ENCODE measurements at places on chromosomes 11 and 22.

DNA sequence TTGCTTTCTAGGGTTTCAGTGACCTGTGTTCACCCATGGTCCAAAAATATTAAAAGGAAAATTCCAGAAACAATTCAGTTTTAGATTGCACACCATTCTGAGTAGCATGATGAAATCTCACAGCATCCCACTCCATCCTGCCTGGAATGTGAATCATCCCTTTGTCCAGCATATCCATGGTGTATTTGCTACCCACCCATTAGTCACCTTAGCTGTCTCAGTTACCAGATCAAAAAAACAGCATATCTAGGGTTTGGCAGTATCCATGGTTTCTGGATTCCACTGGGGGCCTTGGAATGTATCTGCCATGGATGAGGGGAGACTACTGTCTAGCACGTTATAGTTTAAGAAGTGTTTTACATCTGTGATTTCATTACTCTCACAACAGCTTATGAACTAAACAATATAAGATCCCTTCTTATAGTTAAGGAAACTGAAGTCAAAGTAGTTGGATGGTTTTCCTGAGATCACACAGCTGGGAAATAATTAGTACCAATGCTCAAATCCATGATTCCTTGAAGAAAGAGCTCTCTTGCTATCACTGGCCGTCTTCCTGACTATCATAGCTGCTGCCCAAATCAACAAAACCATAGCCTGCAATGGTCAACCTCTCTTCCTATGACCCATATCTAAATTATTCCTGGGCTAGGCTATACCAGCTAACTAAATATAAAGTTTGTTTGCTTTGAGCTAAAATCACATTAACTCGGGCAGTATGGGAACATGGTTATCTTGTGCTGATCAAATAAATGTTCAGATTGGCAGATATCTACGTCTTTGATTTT lies 122.6 kb downstream of the MICAL2 start:
- no peak for DNase-seq

- DNase-seq = peak; percentile 40
Measured at GRCh38 chr11:2444821-2445745, at the start of gene KCNQ1. KCNQ1 (plus strand) TSS chr11:2445008; CDS start chr11:2445099, 91 bp downstream.

GRCh38 chr11:35851342-35851741 lies 92.5 kb upstream of the LDLRAD3 start:
- no peak for DNase-seq

GRCh38 chr11:125005491-125005890 lies 51.5 kb downstream of the CCDC15 start:
- DNase-seq = no peak

DNA sequence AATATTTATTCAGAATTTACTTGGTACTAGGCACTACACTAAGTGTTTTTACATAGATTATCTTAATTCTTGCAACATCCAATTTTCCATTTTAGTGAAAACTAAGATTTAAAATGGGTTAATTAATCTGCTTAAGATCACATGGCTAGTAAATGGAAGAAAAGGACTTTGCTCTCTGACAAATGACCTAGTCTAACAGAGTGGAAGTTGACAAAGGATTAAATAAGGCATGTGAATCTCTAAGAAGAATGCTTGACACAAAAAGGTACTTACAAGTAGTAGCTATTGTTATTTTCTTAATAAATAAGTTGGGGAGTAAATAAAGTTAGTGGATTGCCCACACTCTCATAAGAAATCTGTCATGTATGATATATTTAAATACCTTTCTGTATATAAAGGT lies 584.8 kb downstream of the DLG2 start:
- DNase-seq = no peak

GRCh38 chr11:47946682-47947559 lies 33.4 kb upstream of the PTPRJ start:
- DNase-seq = peak; percentile 80

DNA sequence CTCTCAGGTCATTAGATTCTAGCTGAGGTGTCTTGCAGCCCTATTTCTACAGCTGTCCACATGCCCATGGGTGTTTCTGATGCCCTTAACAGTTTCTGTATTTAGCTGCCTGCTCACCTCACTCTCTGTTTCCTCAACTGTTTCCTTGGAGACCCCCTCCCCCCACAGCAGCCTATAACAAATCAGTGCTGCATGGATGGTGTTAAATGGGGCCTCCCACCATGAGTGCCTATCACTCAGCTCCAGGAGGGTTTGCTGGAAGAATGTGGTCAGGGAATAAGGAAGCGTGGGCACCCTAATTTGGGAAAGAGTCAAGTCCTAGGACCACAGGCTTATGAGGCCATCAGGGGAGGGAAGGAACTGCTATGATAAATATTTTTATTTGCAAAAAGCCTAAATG lies 8.6 kb downstream of the KLHL35 start:
- DNase-seq = no peak

- DNase-seq = no peak
Measured at GRCh38 chr11:22851477-22851876, 8.8 kb downstream of the CCDC179 start.

GRCh38 chr22:35870517-35871293 lies 153.0 kb downstream of the APOL5 start:
- no peak for DNase-seq

DNA sequence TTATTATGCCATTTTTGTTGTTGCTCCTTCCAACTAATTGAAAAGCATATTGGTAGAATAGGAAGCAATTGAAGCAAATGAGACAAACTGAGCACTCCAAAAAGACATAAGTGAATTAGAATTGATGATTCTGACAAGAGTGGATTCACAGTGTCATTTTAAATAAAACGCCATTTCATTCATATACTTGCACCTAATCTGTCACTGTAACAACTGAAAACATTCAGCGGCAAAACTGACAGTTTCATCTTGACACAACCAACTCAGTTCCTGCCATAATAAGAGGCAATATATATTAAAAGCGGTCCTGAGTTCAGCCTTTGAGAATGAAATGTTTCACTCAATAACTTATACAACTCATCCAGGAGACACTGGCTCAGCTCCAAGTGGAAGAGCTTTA lies 306.8 kb downstream of the CNTN5 start:
- DNase-seq = no peak

DNA sequence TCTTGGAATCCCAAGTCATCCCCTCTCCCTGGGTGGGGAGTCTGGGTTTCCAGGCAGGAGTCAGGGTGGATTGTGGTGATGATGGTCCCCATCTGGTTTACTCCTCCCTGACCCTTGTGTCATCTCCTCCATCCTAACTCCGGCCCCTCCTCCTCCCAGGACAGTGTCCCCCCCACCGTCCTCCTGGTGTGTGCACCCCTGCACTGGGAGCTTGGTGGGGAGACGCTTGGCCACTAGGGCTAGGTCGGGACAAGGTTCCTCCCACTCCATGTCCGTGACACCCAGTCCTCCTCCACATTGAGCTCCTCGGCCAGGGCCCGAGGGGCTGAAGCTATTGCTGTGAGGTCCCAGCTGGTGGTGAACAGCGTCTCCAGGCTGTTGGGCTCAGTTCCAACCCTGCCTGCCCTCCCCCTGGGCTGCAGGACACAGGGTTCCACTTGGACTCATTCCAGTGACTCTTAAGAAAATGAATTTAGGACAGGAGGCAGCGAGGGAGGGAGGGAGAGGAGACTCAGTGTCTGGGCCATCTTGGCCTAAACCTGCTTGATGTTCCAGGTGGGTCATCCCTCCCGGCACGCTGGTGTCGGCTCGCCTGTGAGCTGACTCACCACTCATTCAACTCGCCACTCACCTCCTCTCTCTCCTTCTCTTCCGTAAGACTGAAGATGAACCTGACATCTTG lies 433.2 kb downstream of the TBC1D22A start:
- no peak for DNase-seq

DNA sequence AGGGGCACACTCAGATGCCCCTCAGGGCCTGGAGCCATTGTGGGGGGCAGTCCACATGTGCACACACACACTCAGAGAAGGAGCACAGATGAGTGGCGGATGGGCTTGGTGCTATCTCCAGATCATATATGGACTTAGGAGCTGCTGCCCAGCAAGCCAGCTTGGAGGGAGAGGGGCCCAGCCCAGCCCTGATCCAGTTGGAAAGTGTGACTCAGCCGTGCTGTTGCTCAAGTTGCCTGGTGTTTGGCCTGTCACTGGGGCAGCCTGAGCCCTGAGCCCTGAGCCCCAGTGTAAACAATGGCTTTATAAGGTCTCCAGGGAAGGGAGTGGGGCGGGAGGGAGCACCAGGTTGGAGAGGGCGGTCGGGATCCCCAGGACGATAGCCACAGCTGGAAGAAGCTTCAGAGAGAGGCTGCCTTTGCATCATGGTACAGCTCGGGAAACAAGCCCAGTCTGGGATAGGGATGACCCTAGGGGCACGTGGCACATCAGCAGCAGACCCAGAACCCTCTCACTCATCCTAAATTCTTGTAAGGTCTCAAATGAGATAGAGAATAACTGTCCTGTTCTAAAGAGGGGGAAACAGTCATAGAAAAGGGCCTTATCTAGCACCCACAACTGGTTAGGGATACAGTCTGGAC lies 4.8 kb downstream of the SELENOM start:
- DNase-seq = no peak

DNA sequence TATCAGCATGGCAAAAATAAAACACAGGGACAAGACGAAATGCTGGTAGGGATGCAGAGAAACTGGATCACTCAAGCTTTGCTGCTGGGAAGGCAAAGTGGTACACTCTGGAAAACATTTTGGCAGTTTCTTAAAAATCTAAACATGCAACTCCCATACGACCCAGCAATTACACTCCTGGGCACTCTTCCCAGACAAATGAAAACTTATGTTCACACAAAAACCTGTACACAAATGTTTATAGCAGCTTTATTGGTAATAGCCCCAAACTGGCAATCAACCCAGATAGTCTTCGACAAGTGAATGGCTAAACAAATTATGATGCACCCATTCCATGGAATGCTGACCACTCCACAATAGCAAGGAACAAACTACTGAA lies 35.8 kb upstream of the PRR5 start:
- no peak for DNase-seq

- no peak for DNase-seq
Measured at GRCh38 chr11:119445379-119445778, 22.4 kb upstream of the THY1 start.

DNA sequence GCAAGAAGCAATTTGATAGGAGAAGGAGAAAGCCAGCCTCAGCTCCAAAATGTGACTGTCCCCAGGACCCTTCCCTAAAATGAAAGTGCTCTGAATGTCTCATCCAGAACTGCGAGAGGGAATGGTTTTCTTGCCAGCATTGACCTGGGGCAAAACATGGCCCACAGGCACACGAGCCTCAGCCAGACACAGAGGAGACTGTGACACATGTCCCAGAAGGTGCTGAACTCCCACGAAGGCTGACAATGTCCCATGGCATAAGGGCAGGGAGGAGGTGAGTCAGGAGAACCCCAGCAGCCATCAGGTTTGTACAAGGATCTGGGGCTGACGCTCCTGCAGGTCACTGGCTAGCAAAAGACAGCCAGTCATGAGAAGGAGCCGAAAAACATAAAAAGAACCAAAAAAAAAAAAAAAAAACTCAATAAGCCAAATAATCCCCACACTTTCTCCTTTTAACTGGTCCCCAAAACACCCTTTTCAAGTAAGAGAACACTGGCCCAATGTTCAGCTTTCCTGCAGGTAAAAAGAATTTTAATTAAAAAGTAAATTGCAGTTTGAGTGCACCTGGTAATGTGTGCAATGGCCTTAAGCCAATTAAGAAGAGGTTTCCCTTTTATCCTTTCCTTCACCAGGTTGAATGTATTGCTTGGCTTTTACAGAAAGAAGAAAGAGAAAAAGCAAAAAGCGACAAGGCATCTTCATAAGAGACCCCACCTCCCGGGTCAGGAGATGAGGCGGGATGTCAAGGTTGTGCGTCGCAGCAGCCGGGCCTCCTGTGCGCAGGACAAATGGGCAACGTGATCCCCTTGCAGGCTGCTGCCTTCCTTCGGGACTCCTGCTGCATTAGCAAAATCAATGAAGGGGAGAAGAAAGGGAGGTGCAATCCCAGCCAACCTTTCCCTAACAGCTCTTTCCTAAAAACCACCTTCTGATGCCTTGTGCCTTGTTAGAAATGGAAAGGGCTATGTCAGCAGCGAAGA lies 43.6 kb downstream of the GALNT18 start:
- DNase-seq = no peak

- DNase-seq = no peak
Measured at GRCh38 chr22:41512421-41513194, 31.7 kb downstream of the POLR3H start.

- DNase-seq = no peak
Measured at GRCh38 chr11:23959462-23959861, 537.4 kb upstream of the LUZP2 start.

- no peak for DNase-seq
Measured at GRCh38 chr22:45891021-45891421, 85.9 kb downstream of the WNT7B start.

DNA sequence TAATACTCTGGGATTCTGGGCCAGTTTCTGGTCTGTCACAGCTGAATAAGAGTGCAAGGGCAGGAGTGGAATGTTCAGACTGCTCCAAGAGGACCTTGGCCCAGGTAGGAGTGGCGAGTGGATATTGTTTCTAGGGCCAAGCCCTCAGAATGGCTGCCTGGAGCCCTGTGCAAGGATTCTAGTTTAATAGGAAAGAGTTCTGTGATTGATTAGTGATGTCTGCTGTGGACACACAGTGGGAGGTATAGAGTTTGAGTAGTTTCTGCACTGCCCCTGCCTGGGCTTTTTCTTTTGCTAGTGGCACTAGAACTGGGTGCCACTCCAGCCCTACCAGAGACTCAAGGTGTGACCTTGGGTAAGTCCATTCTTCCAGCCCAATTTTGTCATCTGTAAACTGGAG lies 9.7 kb upstream of the MPPED1 start:
- DNase-seq = no peak

DNA sequence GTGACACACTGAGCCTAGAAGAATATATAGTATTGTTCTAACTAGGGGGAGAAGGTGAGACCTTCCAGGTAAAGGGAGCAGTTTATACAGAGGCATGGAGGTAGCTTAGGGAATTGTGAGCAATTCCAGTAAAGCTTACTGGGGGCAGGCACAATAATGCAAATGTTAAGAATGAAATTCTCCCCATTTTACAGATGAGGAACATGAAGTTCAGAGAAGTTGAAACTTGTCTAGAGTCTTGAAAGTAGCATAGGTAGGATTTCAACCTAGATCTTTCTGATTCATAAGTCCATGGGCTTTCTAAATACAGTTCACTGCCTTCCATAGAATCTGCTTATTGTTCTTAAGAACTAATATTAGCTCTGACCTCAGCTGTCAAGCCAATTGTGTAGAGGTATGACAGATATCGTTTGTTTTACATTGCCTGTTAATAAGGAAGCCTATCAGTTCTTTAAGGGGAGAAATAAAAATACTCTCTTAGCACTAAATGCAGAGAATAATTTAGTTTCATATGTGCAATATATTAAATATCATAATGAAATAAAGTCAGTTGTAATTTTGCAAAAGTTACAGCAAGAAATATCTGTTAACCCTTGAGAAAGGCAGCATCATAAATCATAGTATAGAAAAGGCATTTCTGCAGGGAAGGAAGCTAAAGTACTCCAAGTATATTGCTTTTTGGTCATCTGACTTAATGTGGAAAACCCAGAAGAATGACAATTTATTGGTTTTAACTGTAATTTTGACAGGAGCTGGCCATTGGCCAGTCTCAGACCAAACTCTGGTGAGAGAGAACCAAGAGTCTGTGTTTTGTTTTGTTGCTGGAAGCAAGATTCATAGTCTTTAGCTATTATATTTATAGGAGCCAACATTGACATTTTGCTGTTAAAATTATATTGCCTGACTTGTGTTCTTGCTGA lies 181.8 kb downstream of the UVRAG start:
- DNase-seq = no peak

- DNase-seq = no peak
Measured at GRCh38 chr22:46294784-46295183, 1.9 kb upstream of the GTSE1 start.

- DNase-seq = no peak
Measured at GRCh38 chr11:42651621-42652020, 660.2 kb upstream of the API5 start.
